H9 (cell line): ENCODE measurements at places on chromosomes 4 and X. TPM values are rescaled to one million over a fixed set of nuclear protein-coding genes. Genes with fewer than 3 reads are reported as not detected.

CXCL1 gene
- total RNA-seq: 0.20 TPM in 2 replicates

LPAR4 gene
- total RNA-seq: 6.0 and 6.4 TPM in 2 replicates

DNA sequence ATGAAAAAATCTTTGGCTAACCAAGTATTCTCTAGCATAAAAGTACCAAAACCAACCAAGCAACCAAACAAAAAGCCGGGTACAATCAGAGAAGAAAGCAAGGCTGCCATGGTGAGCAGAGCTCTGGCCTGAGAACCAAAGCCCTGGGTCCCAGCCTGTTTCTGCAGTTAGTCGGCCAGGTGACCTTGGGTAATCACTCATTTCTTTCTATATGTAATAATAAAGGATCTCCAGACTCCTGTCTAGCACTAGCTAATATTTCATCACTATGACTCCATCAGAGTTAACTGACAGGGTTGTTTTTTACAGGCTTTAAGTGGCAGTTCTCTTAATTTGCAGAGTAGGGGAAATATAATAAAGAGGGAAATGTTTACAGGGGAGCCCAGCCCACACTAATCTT is 34.0 kb upstream of the RASGEF1B start:
- no peaks in the 10 kb centered on the region for H3K27me3 ChIP-seq
- DNase-seq: no peak
- no peak overlapping the region for H3K27ac ChIP-seq
- H3K36me3 ChIP-seq: no peaks in the 10 kb centered on the region

DNA sequence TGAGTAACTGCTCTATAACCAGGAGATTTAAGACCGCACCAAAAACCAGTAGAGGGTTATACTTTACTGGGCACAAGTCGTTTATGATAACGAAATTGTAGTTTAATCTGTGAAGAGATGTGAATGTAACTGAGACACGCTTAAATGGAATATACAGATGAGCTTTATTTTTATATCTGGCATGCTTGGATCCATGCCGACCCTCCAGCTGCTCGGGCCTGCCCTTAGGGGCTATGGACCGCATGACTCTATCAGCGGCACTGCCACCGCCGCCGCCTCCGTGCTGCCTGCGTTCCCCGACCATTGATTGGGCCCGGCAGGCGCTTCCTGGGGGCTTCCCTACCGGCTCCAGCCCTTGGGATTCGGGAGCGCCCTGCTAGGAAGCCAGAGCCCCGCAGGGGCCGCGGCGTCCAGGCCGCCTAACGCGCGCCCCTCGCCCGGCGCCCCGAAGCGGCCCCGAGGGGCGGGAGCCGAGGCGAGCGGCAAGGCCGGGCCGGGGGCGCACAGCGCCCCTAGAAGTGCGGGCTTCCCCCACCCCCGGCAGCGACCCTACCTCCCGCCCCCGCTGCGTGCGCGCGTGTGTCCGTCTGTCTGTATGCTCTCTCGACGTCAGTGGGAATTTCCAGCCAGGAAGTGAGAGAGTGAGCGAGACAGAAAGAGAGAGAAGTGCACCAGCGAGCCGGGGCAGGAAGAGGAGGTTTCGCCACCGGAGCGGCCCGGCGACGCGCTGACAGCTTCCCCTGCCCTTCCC is at the start of gene NFKB1:
NFKB1 (plus strand) TSS at position 664 of the 751 bp plus-strand sequence. CDS start 24,160 bp downstream, outside the sequence.
- peak; percentile 52 for DNase-seq
- 0 out of 2 replicates have a peak, but pooled peaks cover 3% of the 10 kb centered on the region for H3K4me1 ChIP-seq
- no peaks in the 10 kb centered on the region; the same call in 1 of the 2 replicates for H3K27me3 ChIP-seq

GRCh38 chr4:8727131-8727530 is 134.6 kb downstream of the CPZ start:
- no peak overlapping the region for H3K4me3 ChIP-seq
- no peaks in the 10 kb centered on the region for H3K36me3 ChIP-seq
- no peaks in the 10 kb centered on the region; the same call in 1 of the 2 replicates for H3K4me1 ChIP-seq
- peak; percentile 13 for DNase-seq
- no peak overlapping the region for H3K27ac ChIP-seq
- no peaks in the 10 kb centered on the region for H3K27me3 ChIP-seq

CDKL2 gene
- total RNA-seq: 1.5 and 1.8 TPM in 2 replicates

- H3K27me3 ChIP-seq: no peaks in the 10 kb centered on the region
- no peaks in the 10 kb centered on the region; the same call in 1 of the 2 replicates for H3K4me1 ChIP-seq
- H3K27ac ChIP-seq: no peak overlapping the region
- H3K4me3 ChIP-seq: no peak overlapping the region
Measured at GRCh38 chr4:173051716-173052115, 116.9 kb upstream of the GALNT7 start.

- H3K4me3 ChIP-seq: no peak overlapping the region
- H3K36me3 ChIP-seq: no peaks in the 10 kb centered on the region
- DNase-seq: no peak
- no peak overlapping the region for H3K27ac ChIP-seq
Measured at GRCh38 chr4:1550122-1551070, 133.7 kb downstream of the FAM53A start.

DNA sequence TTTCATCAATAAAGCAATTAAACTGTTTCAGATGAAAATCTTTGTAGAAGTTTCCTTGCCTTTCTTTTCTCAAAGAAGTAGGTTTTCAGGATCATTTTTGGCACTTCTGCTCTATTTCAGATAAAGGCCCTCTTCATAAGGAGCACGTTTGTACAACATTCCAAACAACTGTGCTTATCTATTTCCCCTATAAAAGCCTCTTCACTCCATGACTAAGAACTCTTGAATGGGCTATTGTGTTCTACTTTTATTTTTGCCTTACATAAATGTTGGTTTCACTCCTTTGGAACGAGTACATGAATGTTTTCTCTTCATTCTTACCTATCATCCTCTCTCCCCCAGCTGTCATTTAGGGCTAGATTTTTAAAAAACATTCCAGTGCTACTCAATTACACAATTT is 288.0 kb upstream of the PPP1R2C start:
- H3K27me3 ChIP-seq: no peaks in the 10 kb centered on the region
- H3K27ac ChIP-seq: no peak overlapping the region
- no peaks in the 10 kb centered on the region for H3K4me1 ChIP-seq

DNAAF6 gene
- total RNA-seq: not detected in 2 replicates

GRCh38 chr4:152935143-152935542 is 980 bp upstream of the FHDC1 start:
- peak overlapping the region; percentile 93 for H3K4me3 ChIP-seq
- no peaks in the 10 kb centered on the region for H3K36me3 ChIP-seq
- H3K27me3 ChIP-seq: no peaks in the 10 kb centered on the region
- peak; percentile 73 for DNase-seq
- peaks cover 5% of the 10 kb centered on the region; the same call in 1 of the 2 replicates for H3K4me1 ChIP-seq

GRCh38 chrX:111445485-111445884 is 33.5 kb upstream of the DCX start:
- DNase-seq: no peak
- no peak overlapping the region for H3K4me3 ChIP-seq
- no peak overlapping the region for H3K27ac ChIP-seq
- no peaks in the 10 kb centered on the region for H3K36me3 ChIP-seq
- no peaks in the 10 kb centered on the region for H3K27me3 ChIP-seq

DNA sequence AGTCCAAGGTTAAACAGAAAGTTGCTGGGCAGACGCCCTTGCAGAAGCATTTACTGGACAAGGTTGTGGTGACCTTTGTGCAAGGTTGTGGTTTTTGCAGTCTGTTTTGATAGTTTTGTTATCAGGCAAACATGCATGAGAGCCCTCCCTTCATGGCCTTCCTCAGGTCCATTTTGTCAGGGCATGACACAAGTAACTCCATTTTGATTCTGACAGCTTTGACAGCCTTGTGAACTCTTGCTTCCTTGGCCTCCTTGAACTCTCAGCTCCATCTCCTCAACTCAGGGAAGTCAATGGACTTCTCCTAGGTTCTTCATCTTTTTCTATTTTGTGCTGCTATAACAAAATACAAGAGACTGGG is 97.7 kb downstream of the CEP44 start:
- H3K36me3 ChIP-seq: peaks cover 4% of the 10 kb centered on the region
- H3K27ac ChIP-seq: no peak overlapping the region
- no peak overlapping the region for H3K4me3 ChIP-seq

HOPX gene
- not detected in 2 replicates for total RNA-seq

- no peaks in the 10 kb centered on the region for H3K27me3 ChIP-seq
- no peaks in the 10 kb centered on the region; the same call in 1 of the 2 replicates for H3K4me1 ChIP-seq
- no peak overlapping the region for H3K4me3 ChIP-seq
- DNase-seq: no peak
- peaks cover 5% of the 10 kb centered on the region for H3K36me3 ChIP-seq
- no peak overlapping the region for H3K27ac ChIP-seq
Measured at GRCh38 chr4:68717999-68718398, 47.5 kb upstream of the UGT2B15 start.

DNA sequence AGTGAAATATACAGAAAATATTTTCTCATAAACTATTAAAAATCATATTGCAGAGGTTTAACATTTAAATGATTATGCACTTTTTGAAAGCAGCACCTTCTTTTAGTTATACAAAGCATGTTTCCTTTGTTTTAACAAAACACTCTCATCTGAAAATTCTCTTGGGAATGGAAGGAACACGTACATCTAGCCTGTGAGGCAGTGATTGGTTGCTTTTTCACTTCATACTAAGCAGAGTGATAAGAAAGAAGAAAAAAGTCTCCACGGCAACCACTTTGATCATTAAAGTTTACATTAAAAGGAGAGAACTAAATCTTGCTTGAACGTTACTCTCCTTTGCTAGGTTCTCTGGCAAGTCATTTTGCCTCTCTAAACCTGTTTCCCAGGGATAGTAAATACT is 41.7 kb upstream of the H2AZ1 start:
- no peaks in the 10 kb centered on the region for H3K36me3 ChIP-seq
- H3K4me1 ChIP-seq: no peaks in the 10 kb centered on the region
- no peaks in the 10 kb centered on the region for H3K27me3 ChIP-seq
- no peak overlapping the region for H3K27ac ChIP-seq

DNA sequence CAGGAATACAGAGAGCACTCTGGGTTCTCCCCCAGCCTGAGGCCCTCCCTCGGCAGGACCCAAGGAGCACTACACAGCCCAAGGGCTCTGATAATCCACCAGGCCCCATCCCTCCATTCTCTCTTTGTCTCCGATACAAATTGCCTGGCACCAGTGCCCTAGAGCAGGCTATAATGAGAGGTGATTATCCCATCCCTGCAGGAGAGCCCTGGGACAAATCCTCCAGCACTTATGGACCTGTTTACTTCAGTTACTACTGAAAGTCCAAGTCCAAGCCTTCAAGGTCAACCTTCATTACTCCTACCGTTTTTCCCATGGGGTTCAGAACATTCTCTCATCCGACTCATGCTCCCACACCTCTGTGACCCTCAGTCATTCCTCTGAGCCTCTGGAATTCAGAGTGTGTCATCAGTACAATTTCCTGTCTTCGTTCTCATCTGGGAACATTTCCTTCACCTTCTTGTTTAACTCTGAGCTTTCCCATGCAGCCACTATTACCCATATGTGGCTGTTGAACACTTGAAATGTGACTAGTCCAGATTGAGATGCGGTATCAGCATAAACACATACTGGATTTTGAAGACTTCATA is 299.0 kb downstream of the RAPGEF2 start:
- no peaks in the 10 kb centered on the region for H3K27me3 ChIP-seq
- no peak overlapping the region for H3K27ac ChIP-seq
- H3K4me3 ChIP-seq: no peak overlapping the region
- DNase-seq: no peak
- H3K36me3 ChIP-seq: no peaks in the 10 kb centered on the region

- DNase-seq: no peak
- no peaks in the 10 kb centered on the region for H3K4me1 ChIP-seq
- H3K27ac ChIP-seq: no peak overlapping the region
Measured at GRCh38 chr4:144712775-144713174, 66.8 kb downstream of the HHIP start.

DNA sequence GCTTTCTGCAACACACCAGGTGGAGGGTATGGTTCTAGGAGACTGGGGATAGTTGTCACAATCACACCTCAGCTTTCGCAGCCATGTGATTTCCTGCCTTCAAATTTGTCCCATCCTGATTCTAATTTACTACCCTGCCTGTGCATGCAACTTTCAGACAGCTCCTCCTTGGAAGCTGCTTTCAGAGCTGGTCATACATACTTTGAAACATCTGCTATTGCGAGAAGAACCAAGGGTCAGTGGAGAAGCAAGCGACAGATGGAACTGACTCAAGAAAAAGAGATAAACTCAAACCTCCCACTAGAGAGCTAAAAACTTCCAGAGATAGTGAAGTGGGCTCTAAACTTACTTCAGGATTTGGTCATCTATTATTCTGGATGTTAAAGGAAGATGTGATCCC is 381.7 kb upstream of the FGF13 start:
- no peak overlapping the region for H3K27ac ChIP-seq
- no peak overlapping the region for H3K4me3 ChIP-seq
- no peaks in the 10 kb centered on the region for H3K4me1 ChIP-seq
- H3K27me3 ChIP-seq: no peaks in the 10 kb centered on the region
- no peak for DNase-seq
- no peaks in the 10 kb centered on the region for H3K36me3 ChIP-seq

- H3K4me3 ChIP-seq: no peak overlapping the region
- DNase-seq: no peak
- H3K36me3 ChIP-seq: peaks cover 5% of the 10 kb centered on the region
- no peak overlapping the region for H3K27ac ChIP-seq
- no peaks in the 10 kb centered on the region for H3K27me3 ChIP-seq
Measured at GRCh38 chr4:16729336-16729735, 169.1 kb downstream of the LDB2 start.

GRCh38 chr4:147597561-147597960 is 19.6 kb upstream of the TMEM184C start:
- peaks cover 5% of the 10 kb centered on the region for H3K4me1 ChIP-seq
- H3K4me3 ChIP-seq: no peak overlapping the region
- H3K27me3 ChIP-seq: no peaks in the 10 kb centered on the region
- H3K27ac ChIP-seq: no peak overlapping the region

DNA sequence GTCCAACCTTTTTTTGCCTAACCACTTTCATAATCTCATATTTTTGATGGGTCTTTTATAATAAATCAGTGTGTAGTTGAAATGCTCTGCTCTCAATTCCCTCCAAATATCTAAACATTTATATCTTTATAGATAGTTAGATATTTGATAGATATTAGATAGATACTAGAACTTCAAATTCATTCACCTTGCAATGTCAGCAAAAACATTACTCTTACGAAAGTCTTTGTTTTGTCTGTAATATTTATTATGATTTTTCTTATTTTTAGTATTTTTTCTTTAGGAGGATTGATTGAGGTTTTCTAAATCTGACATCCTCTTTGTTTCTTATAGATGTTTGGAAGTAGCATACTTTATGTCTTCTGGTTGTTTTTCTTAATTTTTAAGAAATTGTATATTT is 2563.6 kb downstream of the PCDH7 start:
- H3K27ac ChIP-seq: no peak overlapping the region
- H3K4me3 ChIP-seq: no peak overlapping the region
- H3K36me3 ChIP-seq: no peaks in the 10 kb centered on the region
- DNase-seq: no peak
- no peaks in the 10 kb centered on the region for H3K4me1 ChIP-seq

ADGRL3 gene
- total RNA-seq: 5.9 and 6.4 TPM in 2 replicates

- no peaks in the 10 kb centered on the region for H3K27me3 ChIP-seq
- no peaks in the 10 kb centered on the region for H3K36me3 ChIP-seq
- no peak overlapping the region for H3K27ac ChIP-seq
- H3K4me1 ChIP-seq: no peaks in the 10 kb centered on the region; the same call in 1 of the 2 replicates
- DNase-seq: no peak
Measured at GRCh38 chr4:2449511-2450392, 19.2 kb upstream of the RNF4 start.

- peak overlapping the region; percentile 92 for H3K4me3 ChIP-seq
- H3K4me1 ChIP-seq: no peaks in the 10 kb centered on the region
- no peaks in the 10 kb centered on the region; the same call in 1 of the 2 replicates for H3K27me3 ChIP-seq
- no peak for DNase-seq
- H3K36me3 ChIP-seq: peaks cover 11% of the 10 kb centered on the region
- H3K27ac ChIP-seq: no peak overlapping the region
Measured at GRCh38 chrX:66164470-66164869, 423 bp downstream of the HEPH start.
